NCI-H446 (cell line): ENCODE measurements at places on chromosomes 11 and 22.

DNA sequence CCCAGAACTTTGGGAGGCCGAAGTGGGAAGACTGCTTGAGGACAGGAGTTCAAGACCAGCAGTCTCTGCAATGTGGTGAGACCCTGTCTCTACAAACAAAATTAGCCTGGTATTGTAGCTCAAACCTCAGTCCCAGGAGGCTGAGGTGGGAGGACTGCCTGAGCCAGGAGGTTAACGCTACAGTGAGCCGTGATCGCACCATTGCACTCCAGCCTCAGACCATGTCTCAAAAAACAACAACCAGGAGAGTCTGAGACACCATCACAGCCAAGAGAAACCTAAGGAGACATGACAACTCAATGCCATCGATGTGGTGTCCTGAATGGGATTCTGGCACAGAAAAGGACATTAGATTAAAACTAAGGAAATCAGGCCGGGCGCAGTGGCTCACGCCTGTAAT is 28.3 kb upstream of the KDM2A start:
- no peak for DNase-seq

- DNase-seq, result no peak
These were observed 378.8 kb downstream of the BUD13 start for GRCh38 chr11:116394022-116394421.

DNA sequence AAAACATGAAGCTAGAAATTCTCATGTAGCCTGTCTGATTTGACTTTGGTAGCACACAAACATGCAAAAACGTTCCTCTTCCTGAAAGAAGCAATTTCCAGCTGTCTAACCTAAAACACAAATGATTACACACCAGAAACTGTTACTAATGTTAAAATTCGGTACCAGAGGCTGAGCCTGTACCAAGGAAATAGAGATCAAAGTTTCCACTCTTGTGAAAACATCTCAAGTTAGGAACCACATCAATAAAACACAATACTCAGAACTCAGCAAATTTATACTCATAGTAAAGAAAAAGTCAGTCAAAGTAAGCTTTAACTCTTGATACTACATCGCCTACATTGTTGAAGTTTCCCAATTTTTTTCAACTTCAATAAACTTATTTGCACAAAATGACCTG is 107.8 kb downstream of the FCHSD2 start:
- no peak for DNase-seq

GRCh38 chr22:17938484-17938924 is 85.9 kb downstream of the MICAL3 start:
- DNase-seq, result no peak

- DNase-seq, result no peak
These were observed 78.3 kb downstream of the RNF169 start for GRCh38 chr11:74826901-74827300.

DNA sequence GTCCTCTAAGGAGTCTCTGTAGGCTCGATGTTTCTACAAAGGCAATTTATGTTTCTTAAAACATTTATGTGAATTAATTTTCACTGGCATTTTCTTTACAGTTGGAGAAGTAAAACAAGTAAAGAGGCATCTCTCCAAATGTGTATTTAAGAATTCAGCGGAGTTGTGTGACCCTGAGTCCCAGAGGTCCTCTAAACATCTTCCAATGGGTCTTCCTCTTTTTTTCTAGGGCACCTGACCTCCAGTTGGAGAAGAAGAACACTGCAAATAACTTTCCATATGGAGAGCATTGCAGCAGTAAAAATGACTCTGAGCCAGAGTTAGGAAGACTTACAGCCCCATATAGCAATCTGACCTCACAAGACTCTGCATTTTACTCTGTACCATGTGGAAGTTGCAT is 480.5 kb upstream of the RAG2 start:
- DNase-seq, result no peak

DNA sequence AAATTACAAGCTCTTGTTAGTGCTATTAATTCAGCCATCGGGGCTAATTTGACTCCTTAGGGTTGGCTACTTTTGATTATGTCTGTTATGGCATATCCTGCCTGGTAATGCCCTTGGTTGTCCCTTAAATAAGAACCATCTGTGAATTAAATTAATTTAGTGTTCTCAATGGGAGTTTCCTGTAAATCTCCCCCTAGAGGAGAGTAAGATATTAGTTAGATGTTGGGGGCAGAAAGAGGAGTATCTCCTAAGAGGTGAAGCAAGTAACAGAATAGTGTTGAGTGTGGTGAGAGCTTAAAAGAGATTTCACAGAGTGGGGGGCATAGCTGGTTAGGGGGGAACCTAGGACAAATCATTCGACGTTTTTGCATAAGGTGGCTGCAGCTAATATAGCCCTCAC is 1126.9 kb downstream of the JRKL start:
- no peak for DNase-seq

- no peak for DNase-seq
These were observed 47.0 kb upstream of the CCDC89 start for GRCh38 chr11:85732965-85733364.

DNA sequence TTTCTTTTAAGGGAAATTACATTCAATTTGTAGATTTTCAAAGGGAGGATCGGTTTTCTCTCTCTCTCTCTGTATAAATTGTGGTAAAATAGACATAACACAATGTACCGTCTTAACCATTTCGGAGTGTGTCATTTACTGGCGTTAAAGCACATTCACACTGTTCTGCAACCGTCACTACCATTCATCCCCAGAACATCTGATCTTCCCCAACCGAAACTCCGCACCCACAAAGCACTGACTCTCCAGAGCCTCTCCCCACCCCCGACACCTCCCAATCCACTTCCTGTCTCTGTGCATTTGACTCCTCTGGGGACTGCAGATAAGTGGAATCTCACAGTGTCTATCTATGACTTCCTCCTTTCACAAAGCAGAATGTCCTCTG is 15.9 kb upstream of the GRAMD4 start:
- DNase-seq, result no peak

- no peak for DNase-seq
These were observed 24.7 kb upstream of the NAP1L4 start for GRCh38 chr11:3016861-3017260.

GRCh38 chr11:18050848-18051247 is 4.8 kb upstream of the TPH1 start:
- DNase-seq, result no peak

GRCh38 chr11:115710426-115710825 is 206.2 kb upstream of the CADM1 start:
- no peak for DNase-seq

GRCh38 chr11:99571094-99571493 is 550.3 kb downstream of the CNTN5 start:
- no peak for DNase-seq

DNA sequence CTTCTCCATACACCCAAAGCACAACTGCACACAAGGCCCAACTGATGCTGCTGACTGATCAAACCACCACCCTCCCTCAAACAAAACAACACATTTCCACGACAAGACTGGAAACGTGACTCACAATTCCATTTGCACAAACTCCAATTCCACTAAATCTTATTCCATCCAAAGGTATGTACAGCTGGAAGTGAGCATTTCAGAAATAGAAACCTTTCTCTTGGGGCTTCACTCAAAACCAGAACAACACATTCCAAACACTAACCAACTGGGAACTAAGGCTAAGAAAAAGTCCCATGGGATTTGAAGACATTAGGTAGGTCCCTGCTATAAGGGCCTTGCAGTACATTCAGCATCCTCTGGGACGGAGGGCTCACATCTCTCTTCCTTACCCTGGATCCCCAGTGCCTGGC is 19.6 kb downstream of the MORC2 start:
- no peak for DNase-seq

- DNase-seq, result no peak
These were observed 27.5 kb downstream of the TPCN2 start for GRCh38 chr11:69076129-69076791.

GRCh38 chr11:69913591-69914285 is 94.5 kb upstream of the FGF3 start:
- no peak for DNase-seq

- no peak for DNase-seq
These were observed 10.0 kb downstream of the DIXDC1 start for GRCh38 chr11:111947143-111947542.

- no peak for DNase-seq
These were observed 12.3 kb downstream of the APOL6 start for GRCh38 chr22:35660291-35661127.

DNA sequence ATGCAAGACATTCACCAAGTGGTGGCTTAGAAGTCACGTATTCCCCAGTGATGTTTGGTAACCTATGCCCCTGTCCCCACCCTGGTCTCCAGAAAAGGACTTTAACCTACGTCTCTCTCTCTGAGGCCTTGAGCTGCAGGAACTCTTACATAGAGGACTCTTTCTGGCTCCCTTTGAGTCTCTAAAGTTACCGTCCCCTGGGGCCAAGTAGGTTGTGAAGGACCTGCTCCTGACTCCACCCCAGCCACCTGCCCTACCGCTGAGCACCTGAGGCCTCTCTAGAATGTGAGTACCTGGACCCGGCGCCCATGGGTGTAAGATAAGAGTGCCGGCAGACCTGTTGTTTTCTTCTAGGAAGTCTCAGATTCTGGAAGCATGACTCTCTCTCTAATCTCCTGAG is 95.4 kb downstream of the TIMP3 start:
- no peak for DNase-seq

DNA sequence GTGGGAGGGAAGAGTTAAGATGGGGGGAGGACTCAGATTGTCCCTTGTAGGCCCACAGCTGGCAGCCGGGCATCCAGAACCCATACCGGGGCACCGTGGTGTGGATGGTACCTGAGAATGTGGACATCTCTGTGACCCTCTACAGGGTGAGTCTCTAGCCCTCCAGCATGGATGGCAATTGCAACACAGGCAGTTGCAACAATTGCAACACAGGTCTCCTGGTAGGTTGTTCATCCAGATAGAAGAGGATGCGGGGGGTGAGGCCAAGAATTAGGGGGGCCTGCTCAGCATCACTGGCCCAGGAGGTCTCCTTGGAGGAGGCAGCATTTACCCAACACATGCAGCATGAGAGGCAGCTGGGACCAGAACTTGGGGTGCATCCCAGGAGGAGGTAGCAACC is 3.4 kb downstream of the EHBP1L1 start:
- DNase-seq, result no peak

DNA sequence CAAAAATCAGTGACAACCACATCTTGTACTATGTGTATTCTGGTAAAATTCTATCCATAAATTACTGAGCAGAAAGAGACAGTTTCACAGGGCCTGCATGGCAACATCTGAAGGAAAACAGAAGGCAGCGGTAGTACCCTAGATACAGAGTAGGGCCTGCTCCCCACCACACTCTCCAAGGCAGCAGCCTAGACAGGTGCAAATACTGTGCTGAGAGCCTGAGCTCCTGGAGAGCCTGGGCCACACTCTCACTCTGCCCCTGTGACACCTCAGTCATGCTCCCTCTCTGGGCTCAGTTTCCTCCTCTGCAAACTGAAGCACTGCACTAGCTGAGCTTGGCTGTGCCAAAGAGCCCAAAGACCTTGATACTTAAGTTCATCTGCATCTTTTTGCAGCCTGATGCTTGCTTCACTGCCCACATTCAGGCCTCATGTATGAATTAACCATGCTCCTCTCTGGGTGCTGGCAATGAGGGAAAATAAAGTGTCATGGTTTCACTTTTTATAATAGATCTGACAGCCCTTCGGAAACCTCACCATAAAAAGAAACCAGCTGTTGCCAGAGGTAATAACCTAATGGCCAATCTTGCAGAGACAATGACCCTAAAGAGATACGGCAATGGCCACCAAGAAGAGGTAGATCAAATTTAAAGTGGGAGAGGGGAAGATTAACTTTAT is 104.7 kb downstream of the PLEKHA7 start:
- DNase-seq, result no peak

DNA sequence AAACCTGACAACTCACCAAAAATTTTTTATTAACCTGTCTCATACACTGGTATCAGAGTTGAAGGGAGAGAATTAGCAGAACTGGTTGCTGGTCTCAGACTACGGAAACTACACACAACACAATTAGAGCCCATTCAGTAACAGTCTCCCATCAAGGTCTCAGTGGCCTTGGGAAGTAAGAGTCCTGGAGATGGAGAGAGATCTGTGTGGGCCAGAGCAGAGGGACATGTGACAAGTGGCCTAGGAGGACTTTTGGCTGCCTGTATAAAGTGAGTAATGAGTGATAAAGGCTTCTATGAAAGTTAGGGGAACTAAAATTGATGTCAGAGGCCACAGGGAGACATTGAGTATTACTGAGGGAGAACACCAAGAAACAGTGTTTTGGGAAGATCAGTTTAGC is 58.9 kb downstream of the PARVA start:
- DNase-seq, result no peak

GRCh38 chr11:74449369-74449931 is 17.9 kb downstream of the KCNE3 start:
- DNase-seq, result peak; percentile 52

- DNase-seq, result peak; percentile 43
These were observed 647 bp downstream of the SWAP70 start for GRCh38 chr11:9664276-9665171.

DNA sequence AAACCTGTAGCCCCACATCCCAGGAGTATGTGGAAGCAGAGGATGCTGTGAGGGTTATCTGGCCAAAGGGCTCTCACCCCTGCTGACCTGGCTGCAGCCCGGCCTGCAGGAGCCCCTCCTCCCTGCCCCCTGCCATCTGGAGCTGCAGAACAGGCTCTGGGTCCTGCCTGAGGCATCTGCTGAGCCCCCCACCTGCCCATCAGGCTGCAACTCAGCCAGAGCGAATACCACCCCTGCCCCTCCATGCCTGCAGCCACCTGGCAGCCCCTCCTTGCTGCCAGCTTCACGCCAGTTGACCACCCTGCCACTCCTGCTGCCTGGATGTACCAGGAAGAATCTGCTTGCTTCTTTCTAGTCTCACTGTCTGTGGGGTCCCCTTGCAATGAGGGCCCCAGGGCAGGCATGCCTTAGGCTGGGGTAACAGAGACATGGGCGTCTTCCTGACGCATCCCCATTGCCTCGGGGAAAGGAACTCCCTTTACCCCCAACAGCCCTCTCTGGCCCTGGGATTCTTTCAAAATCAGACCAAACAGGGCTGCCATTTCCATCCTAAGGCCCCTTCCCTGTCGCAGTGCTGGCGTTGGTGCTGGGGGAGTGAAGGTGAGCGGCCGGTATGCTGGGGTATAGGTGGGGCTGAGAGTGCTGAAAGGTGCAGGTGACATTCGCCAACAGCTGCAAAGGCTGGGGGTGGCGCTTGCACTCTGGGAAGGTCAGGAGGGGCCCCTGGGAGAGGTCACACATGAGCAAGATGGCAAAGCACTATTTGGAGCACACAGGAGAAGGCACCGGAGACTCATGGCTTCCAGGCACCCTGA is 1334.6 kb downstream of the TBC1D22A start:
- DNase-seq, result no peak

DNA sequence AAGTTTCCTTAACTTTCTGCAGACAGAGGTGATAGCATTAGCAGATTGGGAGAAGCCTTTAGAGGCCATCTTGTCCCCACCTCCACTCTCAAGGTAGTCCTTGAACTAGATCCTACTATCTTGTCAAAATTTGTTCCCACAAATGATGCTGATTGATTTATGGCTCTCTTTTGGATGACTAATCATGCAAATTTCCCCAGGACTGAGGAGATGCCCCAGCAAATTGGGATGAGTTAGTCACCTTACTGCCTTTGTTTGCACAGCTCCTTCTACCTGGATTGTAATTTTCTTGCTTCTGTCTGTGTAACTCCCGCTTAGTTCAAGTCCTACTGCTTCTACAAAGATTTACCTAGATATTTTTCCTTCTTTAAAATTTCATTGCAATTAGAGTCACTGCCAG is 391.4 kb upstream of the CADM1 start:
- no peak for DNase-seq
